ENCODE measurements at places on chromosomes 1 and 21.

GRCh38 chr1:28494737-28495136 is 11.1 kb upstream of the RCC1 start:
- DNase-seq: no peak

DNA sequence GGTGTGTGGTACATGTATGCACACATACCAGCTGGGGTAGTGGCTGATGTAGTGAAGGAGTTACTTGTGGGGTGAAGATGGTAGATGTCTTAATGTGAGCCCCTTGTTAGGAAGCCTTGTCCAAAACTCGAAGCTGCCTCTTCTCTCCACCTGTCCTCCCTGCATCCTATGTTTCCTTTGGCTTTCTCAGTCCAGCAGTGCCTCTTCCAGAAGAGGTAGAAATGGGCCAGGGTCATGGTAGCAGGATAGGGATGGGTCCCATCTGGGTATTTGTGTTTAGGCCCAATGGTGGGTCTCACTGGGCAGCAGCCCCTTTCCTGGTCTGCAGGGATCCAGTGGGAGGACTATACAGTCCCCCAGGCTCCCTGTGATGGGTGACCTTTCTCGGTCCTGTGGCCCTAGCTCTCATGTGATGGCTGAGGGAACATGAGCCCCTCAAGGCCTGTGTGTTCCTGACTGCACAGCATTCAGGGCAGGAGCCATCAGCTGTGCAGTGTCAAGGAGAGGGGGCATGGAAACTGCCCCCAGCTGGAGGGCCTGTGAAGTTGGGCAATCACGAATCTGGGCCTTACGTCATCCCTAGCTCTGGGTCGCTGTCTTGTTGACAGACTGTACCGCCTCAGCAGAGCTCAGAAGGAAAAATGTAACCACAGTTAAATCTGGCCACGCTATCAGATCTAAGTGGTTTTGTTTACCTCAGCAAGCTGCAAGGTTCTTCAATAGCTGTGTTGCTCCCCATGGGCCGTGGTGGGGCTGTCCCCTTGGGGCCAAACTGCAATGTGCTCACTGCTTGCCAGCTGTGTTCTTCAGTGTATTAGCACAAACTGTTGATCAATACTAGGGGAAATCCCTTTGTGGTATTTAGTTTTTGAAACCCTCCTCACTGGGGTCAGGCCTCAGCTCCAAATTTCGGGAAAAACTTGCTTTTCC is 82.7 kb downstream of the NOS1AP start:
- DNase-seq: no peak

GRCh38 chr1:182869241-182869666 is 30.1 kb downstream of the DHX9 start:
- DNase-seq: no peak

GRCh38 chr1:161511018-161511755 is 5.9 kb downstream of the FCGR2A start:
- DNase-seq: no peak

DNA sequence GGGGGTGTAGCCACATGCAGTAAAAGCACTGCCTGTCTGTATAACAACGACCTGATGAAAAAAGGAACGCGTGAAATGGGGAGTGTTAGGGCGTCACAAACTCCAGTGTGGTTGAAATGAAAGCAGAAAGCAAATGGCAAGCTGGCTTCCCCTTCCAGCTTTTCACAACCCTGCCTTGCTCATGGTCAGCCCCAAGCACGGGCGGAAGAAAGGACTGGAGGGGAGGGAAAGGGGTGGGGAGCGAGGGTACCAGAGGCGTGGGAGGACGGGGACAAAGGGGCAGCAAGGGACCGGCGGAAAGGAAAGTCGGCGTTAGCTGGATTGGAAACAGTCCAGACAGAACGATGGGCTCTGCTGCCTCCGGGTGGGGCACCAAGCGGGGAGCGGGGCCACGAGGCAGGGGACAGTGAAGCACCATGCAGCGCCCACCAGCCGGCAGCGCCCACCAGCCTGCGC is 9.6 kb downstream of the VPS26C start:
- no peak for DNase-seq

DNA sequence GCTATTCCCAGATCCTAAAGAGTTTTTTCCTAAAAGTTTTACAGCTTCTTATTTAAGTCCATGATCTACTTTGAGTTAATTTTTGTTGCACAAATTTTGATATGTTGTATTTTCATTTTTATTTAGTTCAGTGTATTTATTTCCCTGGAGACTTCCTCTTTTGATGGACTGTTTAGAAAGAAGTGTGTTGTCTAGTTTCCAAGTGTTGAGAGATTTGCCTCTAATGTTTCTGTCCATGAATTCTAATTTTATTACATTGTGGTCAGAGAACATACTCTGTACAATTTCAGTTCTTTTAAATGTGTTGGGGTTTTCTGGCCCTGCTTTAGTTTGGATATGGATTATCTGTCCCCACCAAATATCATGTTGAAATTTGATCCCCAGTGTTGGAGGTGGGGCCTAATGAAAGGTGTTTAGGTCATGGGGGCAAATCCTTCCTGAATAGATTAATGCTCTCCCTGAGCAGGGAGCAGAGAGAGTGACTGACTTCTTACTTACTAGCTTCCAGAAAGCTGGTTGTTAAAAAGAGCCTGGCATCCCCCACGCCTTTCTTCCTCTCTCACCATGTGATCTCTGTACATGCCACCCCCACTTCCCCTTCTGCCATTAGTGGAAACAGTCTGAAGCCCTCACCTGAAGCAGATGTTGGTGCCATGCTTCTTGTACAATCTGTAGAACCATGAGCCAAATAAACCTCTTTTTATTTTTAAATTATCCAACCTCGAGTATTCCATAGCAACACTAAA is 4.6 kb downstream of the CHD1L start:
- DNase-seq: no peak

DNA sequence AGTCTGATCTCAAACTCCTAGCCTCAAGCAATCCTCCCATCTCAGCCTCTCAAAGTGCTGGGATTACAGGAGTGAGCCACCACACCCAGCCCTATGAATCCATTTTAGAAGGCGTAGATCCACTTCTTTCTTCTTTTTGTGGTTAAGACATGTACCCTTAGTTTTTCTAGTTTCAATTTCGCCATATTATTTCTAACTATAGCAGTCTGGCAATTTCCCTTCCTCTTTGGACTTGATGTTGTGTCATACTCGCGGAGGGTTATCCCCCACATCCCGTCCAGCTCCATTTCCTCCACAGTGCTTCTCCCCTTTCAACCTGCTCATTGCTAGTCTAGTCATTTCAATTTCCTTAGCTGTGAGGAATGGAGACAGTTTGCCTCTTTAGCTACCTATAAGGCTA is 5.2 kb upstream of the LRRC8D start:
- DNase-seq: no peak

DNA sequence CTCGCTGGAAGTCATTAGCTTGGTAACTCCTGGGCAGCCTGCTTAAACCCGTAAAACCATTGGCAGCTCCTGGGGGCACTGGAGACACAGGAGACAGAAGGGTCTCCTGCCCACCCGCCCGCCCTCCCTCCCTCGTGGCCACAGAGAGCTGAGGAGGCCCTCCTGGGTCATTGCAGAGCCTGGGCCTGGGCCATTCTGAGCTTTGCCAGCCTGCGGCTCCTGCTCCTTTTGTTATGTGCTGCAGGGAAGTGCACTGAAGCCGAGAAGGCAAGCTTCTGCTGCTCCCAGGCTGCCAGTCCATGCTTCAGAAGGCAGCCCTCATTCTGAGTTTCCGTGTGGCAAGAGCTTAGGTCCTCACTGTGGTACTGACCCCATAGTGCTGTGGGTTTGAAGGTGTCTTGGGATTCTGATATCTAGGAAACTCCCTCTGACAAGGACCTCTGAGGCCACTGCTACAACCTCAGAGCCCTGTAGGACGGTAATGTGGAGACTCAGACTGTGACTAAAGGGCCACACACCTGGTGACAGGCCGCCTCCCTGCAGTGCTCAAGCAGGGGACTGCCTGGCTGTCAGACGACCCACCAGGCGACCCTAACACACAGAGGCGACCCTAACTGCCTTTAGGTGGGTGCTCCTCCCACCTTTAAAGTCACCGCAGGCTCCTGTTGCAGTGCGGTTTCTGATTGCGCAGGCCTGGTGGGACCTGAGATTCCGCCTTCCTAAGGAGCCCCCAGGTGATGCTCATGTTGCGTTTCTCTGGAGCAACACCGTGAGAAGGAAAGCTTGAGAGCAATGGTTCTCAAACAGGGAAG is 118.7 kb downstream of the IER5 start:
- no peak for DNase-seq

DNA sequence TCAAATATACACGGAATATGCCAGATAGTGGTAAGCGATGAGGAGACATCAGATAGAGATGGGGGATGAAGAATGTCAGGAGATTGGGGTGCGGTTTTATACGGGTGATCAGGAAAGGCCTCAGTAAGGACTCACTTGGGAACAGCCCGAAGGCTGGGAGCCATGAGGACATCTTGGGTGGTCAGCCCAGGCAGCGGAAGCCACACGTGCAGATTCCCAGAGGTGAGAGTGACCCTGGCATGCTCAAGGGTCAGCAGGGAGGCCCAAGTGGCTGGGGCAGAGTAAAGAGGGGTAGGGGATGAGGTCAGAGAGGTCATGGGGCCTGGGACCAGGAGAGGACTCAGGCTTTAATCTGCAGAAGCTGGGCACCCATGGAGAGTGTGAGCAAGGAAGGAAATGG is 106.6 kb downstream of the MATN1 start:
- no peak for DNase-seq

GRCh38 chr1:221159608-221160007 is 280.4 kb downstream of the HLX start:
- no peak for DNase-seq

DNA sequence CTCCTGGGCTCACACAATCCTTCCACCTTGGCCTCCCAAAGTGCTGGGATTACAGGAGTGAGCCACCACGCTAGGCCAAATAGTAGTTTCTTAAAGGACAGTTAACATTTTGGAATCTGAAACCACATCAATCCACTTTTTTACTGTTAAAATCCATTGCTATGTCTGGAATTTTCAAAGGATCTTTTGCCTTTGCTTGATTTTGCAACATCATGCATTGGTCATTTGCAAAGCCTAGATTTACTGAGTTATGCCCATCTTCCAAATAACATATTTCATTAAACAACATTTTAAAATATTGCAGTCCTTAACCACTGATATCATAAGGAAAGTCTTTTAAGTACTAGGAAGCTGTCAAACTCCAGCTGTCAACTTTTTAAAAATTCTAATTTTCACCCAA is 3.3 kb downstream of the POGZ start:
- DNase-seq: no peak

GRCh38 chr1:2547210-2548067 is 8.7 kb upstream of the TNFRSF14 start:
- DNase-seq: no peak

Data from amniotic stem cell (primary cell).